ENCODE measurements at places on chromosomes 7 and 10.

- DNase-seq, result no peak
Measured at GRCh38 chr7:10632712-10633111, 341.0 kb upstream of the PHF14 start.

DNA sequence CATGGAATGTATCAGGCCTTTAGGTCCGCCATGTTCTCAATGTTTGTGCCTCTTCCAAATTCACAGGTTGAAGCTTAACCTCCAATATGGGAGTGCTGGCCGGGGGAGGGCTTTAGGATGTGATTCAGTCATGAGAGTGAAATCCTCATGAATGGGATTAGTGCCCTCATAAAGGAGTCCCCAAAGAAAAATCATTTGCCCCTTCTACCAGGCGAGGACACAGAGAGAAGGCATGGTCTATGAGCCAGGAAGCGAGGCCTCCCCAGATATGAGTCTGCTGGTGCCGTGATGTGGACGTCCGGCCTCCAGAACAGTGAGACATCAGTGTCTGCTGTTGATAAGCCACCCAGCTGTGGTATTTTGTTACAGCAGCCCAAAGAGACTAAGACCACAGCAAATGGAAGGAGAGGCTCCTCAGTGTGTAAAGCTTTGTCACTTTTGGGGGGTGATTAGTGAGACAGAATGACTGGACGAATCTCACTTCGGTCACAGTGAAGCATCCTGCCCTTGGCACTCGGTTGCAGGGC is 231.3 kb upstream of the KLF6 start:
- no peak for DNase-seq

DNA sequence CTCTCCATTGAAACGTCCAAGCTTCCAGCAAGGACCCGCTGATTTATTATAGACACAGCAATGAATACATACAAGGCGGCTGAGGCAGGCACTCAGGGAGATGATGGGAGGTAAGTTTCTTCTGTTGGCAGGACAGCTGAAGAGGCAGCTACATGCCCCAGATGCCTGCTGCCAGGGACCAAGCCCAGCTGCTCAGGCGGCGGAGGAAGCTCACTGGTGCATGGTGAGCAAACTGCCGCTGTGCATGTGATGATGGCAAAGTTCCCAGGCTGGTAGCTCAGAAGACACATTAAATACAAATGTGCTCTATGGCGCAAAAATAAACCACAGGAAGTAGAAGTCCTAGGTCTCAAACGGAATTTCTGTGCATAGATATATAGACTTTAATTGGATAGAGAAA is 2.3 kb downstream of the DNTT start:
- no peak for DNase-seq

GRCh38 chr7:20735346-20736065 is 51.2 kb downstream of the SP8 start:
- DNase-seq, result no peak

DNA sequence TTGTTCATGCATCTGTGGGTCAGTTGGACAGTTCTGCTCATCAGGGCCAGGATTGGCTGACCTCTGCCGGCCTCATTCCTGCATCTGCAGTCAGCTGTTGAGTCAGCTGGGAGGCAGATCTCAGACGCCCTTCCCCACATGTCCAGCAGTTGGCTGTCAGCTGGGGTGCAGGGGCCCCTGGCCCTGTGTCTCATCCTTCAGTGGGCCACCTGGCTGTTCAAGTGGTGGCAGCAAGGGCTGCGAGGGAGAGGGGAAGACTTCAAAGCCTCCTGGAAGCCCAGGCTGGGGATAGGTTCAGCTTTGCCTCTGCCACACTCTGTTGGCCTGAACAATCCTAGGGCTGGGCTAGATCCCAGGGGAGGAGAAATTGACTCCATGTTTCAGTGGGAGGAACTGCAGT is 33.2 kb downstream of the TACR2 start:
- DNase-seq, result no peak

DNA sequence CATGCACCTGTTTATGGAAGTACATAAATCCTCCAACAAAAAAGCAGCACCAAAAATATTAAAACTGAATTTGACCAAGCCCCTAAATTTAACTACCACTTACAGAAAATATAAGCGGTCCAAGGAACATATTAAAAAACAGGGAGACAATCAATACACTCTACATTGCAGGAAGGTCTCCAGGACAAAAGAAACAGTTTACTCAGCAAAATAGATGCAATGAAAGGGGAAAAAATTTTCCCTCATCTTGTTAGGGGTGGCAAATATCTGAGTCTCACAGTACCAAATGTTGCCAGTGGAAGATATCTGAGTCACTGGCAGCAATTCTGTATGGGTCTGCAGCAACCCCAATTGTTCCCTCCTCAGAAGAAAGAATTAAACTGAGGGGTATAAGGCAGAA is 50.4 kb downstream of the NAMPT start:
- no peak for DNase-seq

GRCh38 chr10:69648461-69648860 is 18.4 kb downstream of the FAM241B start:
- no peak for DNase-seq

DNA sequence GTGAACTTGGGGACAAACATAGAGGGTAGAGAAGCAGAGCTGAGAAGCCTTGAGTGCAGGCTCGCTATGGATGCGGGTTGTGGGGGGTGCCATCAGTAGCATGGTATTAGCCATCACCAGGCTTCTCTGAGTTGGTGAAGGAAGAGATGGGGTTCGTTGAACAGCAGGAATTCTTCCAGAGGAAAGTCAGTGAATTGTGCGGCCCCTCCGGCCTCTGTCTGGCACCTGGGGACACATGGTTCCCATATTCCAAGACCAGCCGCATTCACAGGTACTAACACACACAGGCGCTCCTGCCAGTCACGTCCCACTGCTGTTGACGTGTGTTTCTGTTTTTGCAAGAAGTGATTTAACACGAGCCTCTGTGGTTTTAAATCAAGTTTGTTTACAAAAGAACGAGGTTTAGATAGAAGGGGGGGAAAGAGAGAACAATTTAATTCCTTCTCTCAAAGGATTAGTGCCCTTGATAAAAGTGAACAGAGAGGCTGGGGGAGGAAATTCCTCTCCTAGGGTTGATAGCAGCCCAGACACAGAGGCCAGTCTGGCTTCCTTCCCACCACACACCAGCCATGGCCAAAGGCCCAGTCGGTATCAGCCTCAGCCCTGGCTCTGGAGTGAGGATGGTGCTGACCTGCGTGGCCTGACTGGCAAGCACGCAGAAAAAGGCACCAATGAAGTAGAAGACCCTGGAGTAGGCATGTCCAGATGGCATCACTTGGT is 252.6 kb upstream of the IGFBP3 start:
- no peak for DNase-seq

DNA sequence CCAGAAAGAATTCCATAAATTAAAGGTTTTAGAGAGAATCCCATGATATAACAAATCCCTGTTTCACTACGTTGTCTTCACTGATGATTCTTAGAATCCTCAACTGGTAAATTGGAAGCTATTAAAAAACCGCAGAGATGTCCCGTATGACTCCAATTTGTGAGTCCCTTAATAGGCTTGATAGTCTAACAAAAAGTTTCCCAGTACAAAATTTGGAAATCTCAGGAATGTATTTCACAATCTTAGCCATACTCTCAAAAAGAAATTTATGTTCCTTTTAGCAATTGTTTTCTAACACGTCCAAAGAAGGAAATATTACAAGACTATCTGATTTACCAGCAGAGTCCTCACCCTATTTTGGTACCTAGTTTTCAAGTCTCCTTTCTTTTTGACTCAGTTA is 2.5 kb downstream of the TES start:
- no peak for DNase-seq

DNA sequence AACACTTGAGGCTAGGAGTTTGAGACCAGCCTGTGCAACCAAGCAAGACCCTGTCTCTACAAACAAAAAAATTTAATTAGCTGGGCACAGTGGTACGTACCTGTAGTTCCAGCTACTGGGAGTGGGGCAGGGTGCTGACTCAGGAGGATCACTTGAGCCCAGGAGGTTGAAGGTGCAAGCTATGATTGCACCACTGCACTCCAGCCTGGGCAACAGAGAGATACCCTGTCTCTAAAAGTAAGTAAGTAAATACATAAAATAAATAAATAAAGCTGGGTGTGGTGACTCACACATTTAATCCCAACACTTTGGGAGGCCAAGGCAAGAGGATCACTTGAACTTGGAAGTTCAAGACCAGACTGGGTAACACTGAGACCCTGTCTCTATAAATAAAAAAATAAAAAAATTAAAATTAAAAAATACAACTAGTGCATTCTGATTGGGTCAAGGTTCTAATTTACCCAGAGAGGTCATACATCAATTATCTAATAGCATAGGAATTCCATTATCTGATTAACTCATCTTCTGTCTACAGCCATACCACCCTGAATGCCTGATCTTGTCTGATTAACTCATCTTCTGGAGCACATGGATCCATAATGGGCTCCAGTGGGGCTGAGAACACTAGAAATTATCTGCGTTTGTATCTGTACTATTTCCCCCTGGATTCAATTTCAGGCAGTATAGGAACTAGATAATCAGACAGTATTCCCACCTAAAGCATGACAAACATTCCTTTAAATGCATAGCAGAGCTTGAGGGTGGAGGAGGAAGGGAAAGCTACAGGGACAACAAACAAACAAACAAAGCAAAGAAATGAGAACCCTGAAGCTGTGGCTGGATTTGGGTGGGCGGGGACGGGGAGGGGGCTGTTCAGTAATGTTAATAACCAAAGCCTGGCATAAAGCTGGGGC is 21.0 kb upstream of the HILPDA start:
- no peak for DNase-seq

GRCh38 chr7:32357535-32358277 is 132.5 kb downstream of the LSM5 start:
- no peak for DNase-seq

GRCh38 chr7:140322759-140323158 is 75.6 kb downstream of the SLC37A3 start:
- no peak for DNase-seq

DNA sequence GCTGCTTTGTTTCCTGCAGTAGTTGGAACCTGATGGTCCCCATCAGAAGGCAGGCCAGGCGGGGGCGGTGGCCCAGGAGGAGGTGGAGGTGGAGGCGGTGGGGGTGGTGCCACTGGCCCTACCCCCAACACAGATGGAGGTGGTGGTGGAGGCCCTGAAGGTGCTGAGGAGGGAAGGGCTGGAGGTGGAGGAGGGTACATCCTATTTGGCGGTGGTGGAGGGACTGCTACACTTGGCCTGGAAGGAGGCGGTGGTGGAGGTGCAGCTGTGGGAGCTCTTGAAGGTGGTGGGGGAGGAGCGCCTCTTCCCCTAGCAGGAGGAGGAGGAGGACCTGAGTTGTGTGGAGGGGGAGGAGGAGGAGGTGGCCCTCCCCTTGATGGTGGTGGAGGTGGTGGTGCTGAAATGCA is 36.8 kb downstream of the LMOD2 start:
- no peak for DNase-seq

- no peak for DNase-seq
Measured at GRCh38 chr10:22752272-22752889, 38.0 kb upstream of the PIP4K2A start.

GRCh38 chr10:124286621-124287020 is 132.1 kb downstream of the OAT start:
- DNase-seq, result no peak

GRCh38 chr7:138958391-138958956 is 22.7 kb downstream of the KIAA1549 start:
- no peak for DNase-seq

DNA sequence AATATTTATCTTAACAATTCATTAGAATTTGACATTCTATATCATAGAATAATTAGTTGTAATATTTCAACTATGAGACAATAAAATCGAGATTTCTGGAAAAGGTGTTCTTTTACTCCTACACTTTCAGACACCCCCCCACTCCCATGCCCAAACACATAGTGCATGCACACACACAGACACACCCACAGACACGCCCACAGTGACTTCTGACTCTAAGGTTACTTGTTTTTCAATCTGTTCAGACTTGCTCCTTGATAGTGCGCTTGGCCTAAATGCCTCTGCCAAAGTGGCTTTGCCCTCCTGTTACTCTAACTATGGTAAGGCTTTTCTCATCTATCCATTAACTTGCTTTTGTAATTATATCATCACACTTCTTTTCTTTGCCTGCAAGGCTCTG is 144.0 kb upstream of the PPP1R3A start:
- no peak for DNase-seq

DNA sequence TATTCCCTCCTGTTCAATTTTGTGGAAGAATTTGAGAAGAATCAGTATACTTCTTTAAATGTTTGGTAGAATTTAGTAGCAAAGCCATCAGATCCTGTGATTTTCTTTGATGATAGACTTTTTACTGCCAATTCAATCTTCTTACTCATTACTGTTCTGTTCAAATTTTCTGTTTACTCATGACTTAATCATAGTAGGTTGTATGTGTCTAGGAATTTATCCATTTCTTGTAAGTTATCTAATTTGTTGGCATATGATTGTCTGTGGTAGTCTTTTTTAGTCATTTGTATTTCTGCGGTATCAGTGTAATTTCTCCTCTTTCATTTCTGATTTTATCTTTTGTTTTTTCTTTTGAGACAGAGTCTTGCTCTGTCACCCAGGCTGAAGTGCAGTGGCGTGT is 87.4 kb downstream of the CCDC3 start:
- no peak for DNase-seq

DNA sequence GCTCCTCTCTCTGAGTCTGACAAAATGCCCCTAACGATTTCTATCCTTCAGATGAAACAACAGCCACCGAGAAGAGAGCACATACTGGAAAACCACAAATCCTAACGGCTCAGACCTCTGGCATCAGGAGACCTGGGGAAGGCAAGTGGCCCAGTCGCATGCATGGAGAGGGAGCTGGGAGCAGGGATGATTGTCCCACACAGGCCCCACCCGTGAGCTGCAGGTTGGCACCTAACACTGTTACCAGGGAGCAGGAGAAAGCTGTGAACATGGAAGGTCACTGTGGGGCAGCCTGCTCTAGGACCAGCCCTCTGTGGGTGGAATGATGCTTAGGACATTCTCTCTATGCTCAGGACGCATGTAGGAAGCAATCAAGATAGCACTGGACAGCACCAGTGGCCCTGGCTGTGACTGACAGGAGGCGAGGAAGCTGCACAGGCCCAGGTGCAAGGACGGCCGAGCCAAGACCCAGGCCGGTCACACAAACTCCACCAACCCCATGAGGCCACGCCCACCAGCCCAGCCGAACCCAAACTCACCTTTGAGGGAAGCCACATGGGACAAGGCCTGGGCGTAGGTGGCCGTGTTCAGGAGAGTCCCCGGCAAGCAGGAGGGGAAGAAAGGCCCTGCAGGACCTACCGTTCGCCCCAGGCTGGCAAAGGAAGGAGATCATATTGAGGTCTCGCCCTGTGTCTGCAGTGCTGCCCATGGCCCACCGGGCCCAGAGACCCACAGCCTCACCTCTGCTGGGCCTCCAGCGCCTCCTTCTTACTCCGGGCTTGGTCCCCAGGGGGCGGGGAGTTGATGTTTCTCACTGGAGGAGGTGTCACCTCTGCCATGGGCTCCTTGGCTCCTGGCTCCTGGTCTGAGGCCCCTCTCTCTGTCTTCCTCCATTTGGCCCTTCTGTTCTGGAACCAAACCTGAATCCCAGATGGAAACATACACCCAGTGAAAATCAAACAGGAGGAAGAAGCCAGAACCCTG is 9.7 kb downstream of the DRGX start:
- no peak for DNase-seq

DNA sequence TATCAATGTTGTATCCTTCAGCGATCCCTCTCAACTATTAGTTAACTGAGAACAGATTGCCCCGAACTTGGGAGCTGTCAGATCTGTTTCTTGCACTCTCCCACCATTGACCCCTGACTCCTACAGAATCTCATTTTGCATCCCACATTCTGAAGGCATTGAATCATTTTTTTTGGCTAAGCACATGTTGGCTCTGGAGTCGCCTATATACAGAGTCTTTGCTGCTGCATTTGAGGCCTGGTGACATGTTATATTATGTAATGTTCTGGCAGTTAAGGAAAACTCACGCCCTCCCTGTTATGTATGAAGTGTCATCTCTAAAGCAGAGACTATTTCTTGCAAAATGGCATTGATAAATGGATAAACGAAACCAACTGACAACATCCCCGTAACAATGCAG is 159.2 kb upstream of the ITGB1 start:
- no peak for DNase-seq

All from GM12864 (cell line).